Ureter (tissue), 1 donor: ENCODE measurements at places on chromosomes 6 and 20.

DNA sequence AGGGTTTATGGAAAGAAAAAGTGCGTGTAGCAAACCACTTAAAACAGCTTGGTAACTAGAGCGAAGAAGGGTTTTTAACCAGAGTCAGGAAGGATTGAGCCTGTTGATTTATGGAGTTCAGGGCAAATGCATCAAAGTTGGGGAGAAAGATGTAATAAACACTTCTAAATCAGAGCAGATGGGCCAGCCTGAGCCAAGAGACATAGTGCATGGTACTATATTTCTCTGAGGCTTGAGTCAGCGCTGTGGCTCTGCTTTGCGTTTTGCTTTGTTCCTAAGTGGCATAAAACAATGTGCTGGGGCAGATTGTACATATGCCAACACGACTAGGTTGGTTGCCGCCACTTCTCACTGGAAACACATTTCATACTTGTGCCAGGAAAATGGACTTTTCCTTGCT, 111.3 kb downstream of the BCKDHB start:
- DNase-seq, result no peak

GRCh38 chr6:26198722-26199056, 111.5 kb downstream of the HFE start:
- DNase-seq, result no peak

DNA sequence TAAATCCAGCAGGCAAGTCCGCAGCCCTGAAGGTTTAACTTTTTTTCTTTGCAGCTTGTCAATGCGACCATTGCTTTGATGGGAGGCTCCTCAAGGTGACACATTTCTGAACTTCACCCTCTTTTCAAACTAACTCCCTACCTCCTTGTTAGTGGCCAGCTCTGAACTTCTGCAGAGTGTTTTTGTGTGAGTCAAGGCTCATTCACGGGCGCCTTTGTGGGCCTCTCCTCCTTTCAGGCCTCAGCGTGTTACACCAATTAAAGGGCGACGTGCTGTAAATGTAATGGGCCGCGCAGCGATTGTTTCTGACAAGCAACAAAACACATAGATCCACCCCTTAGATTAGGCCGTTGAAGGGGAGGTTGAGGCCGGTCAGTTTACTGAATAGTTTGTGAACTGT, 45.5 kb upstream of the NR2E1 start:
- DNase-seq, result no peak

DNA sequence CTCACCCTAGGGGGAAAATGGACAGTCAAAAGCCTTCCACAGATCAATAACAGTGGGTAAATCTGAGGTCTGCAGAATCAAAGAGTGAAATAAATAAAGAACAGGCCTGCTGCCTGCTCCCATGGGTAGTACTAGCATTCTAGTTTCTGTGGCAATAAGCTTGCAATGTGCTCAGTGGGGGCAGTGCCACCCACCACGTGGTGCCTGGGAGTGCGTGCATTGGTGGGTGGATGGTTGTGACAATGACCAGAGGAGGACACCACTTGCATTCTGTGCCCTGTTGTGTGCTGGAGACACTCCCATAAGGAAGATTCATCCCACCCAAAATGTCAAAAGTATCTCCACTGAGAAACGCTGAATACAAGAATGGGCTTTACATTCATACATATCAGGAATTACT, 95.5 kb upstream of the NEDD9 start:
- no peak for DNase-seq

DNA sequence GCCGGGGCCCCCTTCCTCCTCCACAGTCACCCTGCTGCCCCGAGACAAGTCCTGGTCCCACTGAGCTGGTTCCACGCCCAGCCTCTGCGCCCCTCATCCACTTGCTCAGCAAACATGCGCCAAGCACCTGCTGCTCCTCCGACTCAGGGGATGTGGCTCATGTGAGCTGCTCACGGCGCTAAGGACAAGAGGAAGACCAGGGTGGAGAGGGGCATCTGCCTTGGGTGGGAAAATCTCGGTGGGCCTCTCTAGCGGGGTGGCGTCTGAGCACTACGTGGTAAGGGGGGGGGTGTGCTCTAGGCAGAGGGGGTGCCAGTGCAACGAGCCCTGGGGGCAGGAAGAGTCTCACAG, 4.5 kb downstream of the LAMA5 start:
- DNase-seq, result peak; percentile 51
